Tibial artery (tissue), 4 donors: ENCODE measurements at places on chromosomes 5 and 9.

- no peak for DNase-seq
Observed at GRCh38 chr5:10832987-10833386, 72.0 kb upstream of the DAP start.

- DNase-seq = no peak
Observed at GRCh38 chr9:124934290-124934689, 6.6 kb downstream of the GOLGA1 start.

GRCh38 chr5:39947657-39948056, 522.9 kb upstream of the DAB2 start:
- DNase-seq = peak; percentile 62

DNA sequence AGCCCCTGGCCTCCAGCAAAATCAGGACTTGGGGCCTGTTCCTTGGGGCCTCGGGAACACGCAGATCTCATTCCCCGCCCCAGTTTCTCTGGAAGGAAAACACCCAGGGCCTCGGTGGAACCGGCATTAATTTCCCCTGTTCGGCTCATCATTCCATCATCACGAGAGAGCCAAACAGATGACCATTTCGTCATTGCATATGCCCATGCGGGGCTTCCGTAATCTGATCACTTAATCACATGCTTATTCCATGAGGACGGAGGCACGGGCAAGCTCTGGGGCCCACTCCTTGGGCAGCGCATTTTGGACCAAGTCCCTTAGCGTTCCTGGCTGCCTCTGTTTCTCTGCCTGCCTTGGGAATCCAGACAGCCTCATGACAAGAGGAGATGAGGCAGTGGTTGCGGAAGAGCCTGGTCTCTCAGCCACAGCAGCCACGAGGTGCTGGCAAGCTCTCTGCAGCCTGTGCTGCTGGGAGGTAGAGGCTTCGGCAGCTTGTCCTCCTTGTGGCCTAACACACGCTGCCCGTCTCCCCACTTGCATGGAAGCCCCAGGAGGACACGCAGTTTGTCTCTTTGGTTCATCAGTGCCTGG, 65.0 kb upstream of the IER5L start:
- DNase-seq = peak; percentile 87

DNA sequence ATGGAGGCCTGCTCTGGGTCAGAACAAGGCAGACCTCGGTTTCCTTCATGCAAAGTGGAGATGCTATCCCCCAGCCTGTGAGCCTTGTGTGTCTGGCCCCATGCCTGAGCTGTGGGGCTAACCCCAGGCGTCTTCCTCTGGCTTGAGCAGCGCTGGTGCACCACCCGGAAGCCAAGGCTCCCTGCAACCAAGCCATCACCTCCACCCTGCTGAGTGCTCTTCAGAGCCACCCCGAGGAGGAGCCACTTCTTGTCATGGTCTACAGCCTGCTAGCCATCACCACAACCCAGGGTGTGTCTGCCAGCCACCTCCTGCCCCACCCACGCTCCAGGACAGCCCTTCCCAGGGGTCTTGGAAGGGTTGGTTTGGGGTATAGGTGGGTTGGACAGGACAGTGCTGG, 16.2 kb downstream of the REXO4 start:
- DNase-seq = no peak
